ENCODE measurements at places on chromosomes 4 and X.

DNA sequence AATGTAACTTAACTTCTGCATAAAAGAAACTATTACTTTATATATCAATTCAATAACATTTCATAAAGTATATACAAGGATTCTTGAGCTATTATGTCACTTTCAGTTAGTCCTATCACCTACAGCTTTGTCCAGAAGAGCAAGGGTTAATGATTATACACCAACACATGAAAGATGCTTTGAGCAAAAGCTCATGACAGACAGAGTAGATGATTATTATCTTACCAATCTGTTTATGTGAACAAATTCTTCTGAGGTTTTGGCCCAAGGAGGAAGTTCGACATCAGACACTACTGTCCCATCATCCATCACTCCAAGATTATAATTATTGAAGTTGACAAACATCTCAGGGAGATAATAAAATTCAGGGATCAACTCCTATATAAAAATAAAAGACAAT is 166.7 kb upstream of the MAB21L2 start:
- no peak for DNase-seq

DNA sequence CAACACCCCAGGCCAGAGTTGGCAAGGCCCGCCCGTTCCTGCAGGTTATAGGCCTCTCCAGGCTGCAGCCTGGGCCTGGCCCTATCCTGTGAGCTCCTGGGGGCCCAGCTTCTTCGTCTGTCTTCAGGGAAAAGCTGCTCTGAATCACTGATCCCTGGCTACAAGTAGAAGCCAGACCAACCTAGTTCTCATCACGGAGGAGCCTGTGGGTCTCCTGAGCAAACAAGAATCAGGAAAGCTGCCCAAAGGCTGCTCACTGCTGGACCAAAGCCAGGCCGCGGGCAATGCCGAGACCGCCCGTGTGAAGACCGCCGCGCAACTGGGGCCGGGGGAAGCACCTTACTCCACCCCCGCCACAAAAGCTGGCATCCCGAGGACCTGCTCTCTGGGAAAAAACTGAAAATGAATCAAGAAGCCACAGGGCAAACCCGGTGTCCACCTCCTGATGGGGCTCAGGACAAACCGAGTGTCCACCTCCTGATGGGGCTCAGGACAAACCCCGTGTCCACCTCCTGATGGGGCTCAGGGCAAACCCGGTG is 12.8 kb downstream of the CTBP1 start:
- DNase-seq, result no peak

DNA sequence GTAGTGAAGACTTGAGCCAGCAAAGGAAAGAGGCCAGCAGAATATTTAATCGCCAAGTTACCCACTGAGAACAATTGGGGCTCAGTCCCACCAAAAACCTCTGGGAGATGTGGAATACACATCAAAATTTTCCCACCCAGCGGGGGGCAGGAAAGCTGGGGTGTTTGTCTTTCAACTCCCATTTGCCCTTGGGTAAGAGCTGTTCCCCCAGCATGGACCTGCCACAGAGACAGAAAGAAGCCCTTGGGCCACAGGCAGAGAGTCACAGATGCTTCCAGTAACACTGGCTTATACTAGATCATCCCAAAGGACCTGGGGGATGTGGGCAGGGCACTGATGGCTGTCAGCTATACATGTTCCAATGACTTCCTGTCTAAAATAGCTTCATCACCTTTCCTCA is 18.9 kb upstream of the FBXW7 start:
- no peak for DNase-seq

DNA sequence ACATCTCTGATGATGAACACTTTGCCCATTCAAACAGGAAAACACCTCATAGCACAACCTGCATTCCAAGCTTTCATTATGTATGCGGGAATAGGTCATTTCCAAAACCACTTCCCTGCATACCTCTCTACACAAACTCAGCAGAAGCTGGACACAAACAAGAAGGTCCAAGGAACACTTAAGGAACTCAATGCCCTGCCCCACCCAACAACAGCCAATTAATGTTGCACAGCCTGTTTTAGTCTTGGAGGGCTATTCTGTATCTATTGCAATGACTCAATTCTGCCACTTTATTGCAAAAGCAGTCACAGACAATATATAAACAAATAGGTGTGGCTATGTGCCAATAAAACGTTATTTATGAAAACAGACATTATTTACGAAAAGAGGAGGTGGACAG is 16.7 kb downstream of the OPHN1 start:
- DNase-seq, result no peak

DNA sequence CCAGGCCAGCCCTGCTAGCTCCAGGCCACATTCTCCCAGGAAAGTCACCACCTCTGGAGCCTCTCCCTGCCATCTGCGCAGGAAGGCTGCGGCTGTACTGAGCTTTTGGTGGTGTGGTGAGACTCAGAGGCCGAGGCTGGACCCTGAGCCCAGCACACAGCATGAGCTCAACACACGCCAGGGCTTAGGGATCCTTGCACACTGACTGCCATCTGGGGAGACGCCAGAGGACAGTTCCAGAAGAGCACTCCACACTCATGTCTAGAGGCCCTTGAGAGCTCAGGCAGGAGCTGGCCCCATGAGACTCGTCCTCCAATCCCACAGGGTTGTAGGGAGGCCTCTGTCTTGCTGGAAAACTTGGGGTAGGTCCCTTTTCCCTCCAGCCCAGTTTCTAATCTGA is 40.6 kb downstream of the ABLIM2 start:
- no peak for DNase-seq

- no peak for DNase-seq
These were observed 76.2 kb upstream of the GRXCR1 start for GRCh38 chr4:42816189-42816879.

DNA sequence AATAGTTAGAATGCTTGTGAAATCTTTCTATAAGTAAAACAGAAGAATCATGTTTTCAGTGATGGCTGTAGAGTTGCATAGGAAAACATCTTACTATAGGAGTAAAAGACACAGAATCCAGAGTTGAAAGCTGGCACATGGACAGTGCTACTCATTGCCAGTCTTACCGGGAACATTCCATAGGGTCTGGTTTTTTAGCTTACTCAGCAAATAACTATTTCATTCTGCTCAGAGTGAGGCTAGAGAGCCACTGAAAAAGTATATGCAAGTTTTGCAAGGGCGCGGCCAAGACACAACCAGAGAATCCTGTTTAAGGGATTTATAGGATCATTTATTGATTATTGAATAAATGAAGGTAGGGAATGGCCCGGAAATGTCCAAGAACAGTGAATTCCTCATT is 60.3 kb downstream of the MTHFD2L start:
- no peak for DNase-seq

DNA sequence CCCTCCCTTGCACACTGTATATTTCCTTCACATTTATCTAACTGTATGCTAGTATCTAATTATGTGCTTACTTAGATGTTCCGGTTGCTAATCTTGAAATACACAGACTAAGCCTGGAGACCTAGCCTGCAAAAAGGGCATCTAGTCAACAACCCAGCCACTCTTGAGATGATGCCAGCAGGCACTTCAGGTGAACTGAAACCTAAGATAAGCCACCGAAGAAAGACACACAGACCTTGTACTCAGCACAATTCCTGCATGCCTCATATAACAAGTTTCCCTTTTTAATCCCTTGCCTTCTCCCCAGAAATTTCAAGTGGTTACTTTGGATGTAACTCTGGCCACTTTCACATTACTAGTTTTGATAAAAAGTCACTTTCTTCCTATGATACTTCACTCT is 2506.6 kb downstream of the ARAP2 start:
- DNase-seq, result no peak

DNA sequence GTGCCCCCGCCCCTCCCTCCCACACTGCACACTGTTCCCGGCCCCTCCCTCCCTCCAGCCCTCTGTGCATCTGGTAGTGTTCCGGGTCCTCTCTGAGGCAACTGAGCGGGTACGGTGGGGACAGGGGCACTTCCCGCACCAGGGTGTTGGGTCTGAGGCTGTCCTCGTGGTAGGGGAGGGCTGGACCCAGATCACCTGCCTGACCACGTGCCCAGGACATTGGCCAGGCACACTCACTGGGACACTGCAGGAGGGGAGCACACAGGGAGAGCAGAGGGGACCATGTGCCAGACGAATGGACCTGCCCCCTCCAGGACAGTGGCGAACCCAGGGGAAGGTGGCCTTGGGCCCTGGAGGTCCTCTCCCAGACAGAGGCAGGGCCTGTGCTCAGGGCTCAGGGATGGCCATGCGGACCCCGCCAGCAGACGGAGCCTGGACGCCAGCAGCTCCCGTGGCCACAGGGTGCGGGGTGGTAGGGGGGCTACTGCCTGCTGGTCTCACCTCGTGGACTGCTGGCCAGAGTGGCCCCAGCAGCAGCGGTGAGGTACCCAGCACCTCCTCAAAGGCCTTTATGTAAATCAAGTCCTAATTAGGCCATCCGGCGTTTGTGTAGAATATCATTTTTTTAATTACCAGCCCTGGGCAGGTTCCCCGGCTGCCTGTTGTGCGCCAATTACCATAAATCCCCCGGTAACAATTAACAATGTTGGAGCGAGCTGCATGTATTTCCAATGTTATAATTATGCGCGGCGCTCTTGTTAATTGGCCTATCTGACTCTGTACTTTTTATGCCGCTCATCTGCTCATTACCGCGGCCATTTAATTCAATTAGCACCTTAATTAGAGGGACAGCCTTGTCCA is 106.9 kb downstream of the FAM53A start:
- DNase-seq, result no peak

GRCh38 chrX:30156880-30157560 is 58.3 kb upstream of the MAGEB2 start:
- DNase-seq, result no peak

DNA sequence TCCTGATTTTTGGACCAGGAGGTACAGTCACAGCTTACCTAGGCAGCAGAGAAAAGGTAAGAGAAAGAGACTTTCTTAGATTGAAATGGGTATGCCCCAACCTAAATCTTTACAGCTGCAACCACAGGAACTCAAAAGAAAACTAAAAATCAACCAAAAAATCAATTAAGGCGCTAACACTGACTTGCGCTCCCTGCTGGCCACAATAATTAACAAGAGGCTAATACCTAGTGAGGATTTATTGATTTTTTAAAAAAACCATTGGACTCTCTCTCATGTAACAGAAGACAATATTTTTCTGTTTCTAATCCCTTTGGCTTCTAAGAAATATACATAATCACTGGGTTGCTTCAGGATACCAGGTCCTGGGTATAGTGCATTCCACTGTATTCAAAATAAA is 153.9 kb upstream of the TENM3 start:
- DNase-seq, result no peak

GRCh38 chr4:185358514-185358913 is 37.2 kb downstream of the LRP2BP start:
- DNase-seq, result no peak

GRCh38 chrX:926070-926469 is 286.4 kb downstream of the CRLF2 start:
- no peak for DNase-seq

- no peak for DNase-seq
These were observed 42.9 kb downstream of the NDST3 start for GRCh38 chr4:118076958-118077766.

DNA sequence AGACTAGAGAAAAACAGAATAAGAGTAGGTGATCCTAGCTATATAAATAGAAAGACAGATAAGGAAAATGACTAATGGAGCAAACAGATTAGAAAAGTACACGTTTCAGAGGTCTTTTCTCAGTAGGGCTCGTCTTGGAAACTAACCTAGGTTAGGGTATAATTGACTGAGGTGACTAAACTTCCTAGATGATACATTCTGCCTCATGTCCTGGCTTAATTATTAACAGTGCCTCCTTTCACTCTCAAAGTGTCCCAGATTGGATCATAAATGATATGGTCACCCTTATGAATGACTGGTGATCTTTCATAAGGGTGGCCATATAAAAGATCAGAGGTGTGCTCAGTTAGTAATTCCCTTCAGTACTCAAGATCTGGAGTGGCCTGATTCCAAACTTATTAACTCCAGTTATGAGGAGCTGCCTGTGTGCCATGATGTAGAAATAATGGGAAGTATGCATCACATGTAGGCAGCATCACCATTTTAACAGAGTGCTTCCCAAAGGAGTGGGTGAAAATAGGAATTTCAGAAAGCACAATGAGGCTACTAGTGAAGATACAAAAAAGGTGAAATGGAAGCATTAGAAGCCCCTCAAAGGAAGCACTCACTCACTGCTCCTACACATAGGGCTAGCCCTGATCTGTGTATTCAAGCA is 14.7 kb upstream of the GRIA3 start:
- no peak for DNase-seq

DNA sequence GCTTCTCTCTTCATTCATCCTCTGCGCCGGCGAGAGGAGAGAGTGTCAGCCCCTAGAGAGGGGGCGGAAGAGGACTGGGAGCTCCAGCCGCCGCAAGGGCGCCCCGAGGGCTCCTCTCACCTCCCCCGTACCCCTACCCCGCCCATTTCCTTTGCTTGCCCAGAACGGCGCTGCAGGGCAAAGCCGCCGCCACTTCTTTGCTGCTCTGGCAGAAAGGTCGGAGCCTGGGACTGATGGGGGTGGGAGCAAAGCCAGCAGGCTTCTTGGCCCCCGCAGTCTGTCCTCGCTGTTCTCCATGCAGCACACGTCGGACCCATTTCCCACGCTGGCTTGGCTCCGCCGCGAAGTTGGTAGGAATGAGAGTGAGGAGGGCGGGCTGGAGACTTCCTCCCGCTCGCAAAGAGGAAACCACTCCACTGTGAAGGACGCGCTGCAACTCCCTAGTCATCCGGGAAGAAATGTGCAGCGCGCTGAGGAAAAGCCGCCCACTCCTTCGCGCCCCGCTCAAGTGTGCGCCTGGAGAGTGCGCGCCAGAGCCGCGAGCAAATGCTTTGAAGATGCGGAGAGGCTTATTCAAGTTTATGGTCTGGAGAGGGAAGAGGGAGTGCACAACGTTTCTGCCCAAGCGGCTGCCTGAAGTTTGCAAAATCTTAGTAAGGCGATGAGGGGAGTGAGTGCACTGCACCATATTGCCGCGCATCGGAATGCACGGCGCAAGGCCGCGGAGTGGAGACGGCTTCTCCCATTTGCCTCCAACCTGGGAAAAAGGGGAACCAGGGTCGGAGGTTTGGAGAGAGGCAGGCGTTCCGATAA is 2.8 kb upstream of the PCDH7 start:
- DNase-seq, result no peak

DNA sequence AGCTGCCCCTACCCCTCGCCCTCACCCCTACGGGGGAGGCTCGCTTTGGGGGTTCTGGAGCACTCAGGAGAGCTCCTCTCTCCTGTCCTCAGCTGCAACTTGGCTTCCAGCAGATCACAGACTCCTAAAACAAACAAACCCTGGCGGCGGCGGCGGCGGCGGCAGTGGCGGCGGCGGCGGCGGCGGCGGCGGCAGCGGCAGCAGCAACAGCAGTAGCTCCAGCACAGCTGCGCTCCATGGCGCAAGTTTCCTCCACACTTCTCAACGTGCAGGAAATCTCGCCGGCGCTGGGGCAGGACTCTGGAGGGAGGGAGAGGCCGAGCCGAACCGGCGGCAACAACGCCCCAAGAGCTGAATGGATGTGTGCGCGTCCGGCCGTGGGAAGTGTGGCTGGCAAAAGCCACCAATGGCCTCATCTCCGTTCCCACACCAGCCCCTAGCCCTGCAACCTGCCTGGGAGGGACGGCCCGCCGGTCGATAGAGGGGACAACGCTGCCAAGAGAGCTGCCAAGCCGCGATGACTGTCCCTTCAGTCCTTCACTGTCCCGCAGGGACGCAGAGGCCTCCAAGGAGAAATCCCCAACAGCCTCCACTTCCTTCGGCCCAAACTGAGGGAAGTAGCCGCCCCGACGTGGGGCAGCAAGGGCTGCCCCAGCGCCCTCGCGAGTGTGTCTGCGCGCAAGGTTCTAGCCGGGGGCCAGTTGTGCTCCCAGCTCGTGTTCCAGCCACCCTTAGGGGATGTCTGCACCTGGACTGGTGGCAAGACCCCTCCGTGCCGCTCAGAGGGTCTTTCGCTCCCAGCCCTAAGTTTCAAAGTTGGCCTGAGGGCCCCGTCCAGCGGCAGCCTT is 775 bp downstream of the SHROOM4 start:
- DNase-seq, result no peak
